Stimulated activated CD8-positive, alpha-beta memory T cell treated with anti-CD3 and anti-CD28 coated beads, Interleukin-4, amount 100 ng/mL, for 4 hours (primary cell): ENCODE measurements at places on chromosomes 3 and 15.

- DNase-seq, result no peak
These were observed 337.2 kb downstream of the ZBTB20 start for GRCh38 chr3:114809668-114810413.

DNA sequence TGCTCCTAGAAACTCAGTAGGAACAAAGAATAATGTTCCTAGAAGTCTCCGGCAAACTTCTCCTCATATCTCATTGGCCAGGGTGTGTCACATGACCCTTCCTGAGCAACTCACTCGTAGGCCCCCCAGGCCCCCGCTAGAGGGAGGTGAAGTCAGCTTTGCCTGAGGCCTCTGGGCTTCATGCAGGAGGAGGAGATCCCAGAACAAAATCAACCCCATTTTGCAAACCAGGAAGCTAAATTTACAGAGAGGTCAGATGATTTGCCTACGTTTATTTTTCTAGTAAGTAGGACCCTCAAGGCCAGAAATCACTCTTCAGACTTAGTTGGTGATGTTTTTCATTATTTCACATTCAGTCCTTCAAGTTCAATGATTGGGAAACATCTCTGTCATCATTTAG lies 99.1 kb downstream of the SSR3 start:
- no peak for DNase-seq

GRCh38 chr3:152977366-152977765 lies 142.4 kb downstream of the P2RY1 start:
- no peak for DNase-seq

- DNase-seq, result no peak
These were observed 161.3 kb downstream of the AKAP13 start for GRCh38 chr15:85541744-85542143.

DNA sequence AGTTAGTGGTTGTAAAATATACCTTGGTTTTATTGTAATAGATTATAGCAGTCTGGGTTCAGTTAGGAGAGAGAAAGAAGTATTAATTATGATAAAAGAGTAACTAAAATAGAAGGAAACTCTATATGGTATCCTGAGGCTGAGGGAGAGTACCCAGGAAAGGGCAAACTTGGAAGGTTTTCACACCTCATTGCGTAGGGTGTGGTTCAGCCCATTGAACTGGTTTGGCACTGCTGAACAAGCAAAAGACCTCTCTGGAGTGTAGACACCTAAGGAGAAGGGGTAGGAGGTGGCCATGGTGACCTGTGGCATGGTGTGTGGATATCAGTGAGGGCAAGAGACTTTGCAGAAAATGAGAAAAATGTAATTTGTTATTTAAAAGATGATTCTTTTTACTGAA lies 63.5 kb downstream of the STT3B start:
- DNase-seq, result no peak

DNA sequence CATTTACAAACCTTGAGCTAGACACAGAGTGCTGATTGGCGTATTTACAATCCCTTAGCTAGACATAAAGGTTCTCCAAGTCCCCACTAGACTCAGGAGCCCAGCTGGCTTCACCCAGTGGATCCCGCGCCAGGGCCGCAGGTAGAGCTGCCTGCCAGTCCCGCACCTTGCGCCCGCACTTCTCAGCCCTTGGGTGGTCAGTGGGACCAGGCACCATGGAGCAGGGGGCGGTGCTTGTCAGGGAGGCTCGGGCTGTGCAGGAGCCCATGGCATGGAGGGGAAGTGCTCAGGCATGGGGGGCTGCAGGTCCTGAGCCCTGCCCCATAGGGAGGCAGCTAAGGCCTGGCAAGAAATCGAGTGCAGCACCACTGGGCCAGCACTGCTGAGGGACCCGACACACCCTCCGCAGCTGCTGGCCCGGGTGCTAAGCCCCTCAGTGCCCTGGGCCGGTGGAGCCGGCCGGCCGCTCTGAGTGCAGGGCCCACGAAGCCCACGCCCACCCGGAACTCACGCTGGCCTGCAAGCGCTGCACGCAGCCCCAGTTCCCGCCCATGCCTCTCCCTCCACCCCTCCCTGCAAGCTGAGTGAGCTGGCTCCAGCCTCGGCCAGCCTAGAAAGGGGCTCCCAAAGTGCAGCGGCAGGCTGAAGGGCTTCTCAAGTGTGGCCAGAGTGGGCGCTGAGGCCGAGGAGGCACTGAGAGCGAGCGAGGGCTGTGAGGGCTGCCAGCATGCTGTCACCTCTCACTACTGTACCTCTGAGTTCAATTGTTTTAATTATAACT lies 1213.9 kb downstream of the OTOL1 start:
- no peak for DNase-seq

- DNase-seq, result no peak
These were observed 26.8 kb upstream of the KLHL25 start for GRCh38 chr15:85821545-85821944.

- DNase-seq, result no peak
These were observed 130.8 kb downstream of the CPNE4 start for GRCh38 chr3:131903988-131904415.
